Nucleus accumbens (tissue), 56 donors: ENCODE measurements at places on chromosomes 3 and 15.

GRCh38 chr15:34327906-34328305 is 9.7 kb downstream of the SLC12A6 start:
- DNase-seq, result no peak

GRCh38 chr3:12797124-12797891 is 828 bp downstream of the CAND2 start:
- no peak for DNase-seq

- peak; percentile 58 for DNase-seq
Observed at GRCh38 chr3:194675081-194675640, 3.2 kb upstream of the LSG1 start.

DNA sequence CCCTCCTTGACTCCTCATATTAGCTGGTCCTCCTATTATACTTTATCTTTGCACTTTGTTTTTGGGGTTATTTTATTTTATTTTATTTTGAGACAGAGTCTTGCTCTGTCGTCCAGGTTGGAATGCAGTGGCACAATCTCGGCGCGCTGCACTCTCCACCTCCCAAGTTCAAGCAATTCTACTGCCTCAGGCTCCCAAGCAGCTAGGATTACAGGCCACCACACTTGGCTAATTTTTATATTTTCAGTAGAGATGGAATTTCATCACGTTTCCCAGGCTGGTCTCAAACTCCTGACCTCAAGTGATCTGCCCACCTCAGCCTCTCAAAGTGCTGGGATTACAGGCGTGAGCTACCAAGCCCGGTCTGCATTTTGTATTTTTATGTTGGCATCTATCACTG is 126.7 kb downstream of the FOXB1 start:
- DNase-seq, result no peak

DNA sequence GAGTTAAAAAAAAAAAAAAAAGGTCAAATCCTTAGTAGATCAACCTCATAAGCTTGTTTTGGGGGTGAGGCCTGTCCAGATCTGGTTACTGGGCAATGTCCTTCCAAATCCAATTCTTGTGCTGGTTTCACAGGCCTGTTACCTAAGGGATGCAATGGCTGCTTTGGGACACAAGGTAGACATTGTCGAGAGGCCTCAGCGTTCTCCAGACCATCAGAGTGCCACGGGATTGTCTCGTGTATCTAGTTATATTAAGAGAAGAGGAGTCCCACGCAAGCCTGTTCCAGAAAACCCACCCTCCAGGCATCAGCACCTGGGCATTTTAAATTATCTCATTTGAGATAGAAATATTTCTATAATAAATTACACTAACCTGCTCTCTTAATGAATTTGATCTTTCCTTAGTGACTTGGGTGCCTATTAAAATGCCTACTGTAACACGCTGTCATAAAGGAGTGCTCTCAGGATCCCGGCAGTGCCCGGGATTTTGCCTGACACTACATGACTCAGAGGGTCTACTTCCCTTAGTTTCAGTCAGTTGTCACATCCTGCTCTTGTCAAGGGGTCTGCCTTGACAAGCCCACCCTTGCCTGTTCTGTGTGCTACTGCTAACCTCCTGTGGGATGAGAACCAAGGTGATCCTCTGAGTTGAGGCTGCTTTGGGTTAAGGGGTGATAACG is 116.0 kb downstream of the LIPC start:
- DNase-seq, result no peak

DNA sequence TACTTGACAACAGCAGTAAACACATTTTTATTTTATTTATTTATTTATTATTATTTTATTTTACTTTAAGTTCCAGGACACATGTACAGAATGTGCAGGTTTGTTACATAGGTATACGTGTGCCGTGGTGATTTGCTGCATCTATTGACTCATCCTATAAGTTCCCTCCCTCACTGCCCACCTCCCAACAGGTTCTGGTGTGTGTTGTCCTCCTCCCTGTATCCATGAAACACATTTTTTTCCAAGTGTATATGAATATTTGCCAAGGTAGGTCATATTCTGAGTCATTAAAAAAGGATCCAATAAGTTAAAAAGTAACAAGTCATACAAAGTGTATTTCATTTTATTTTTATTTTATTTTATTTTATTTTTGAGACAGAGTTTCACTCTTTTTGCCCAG is 567.3 kb upstream of the KCNMB2 start:
- DNase-seq, result no peak

GRCh38 chr3:162112719-162113118 is 616.1 kb downstream of the OTOL1 start:
- no peak for DNase-seq
